Activated naive CD8-positive, alpha-beta T cell treated with anti-CD3 and anti-CD28 coated beads, Interleukin-2, amount 10 ng/mL, durations not matched to agents 7 days and 5 days (primary cell): ENCODE measurements at places on chromosomes 11 and 22. TPM values are rescaled to one million over a fixed set of nuclear protein-coding genes. Genes with fewer than 3 reads are reported as not detected.

Gene MS4A15
- total RNA-seq, result not detected

Gene C11orf65
- total RNA-seq, result 0.57 TPM

Gene CNGA4
- 0.22 TPM for total RNA-seq

Gene PIWIL4
- total RNA-seq, result 1.5 TPM

Gene ZNF280B
- total RNA-seq, result 2.4 TPM

- no peak overlapping the region for H3K27ac ChIP-seq
- no peaks in the 10 kb centered on the region for H3K4me1 ChIP-seq
- H3K36me3 ChIP-seq, result no peaks in the 10 kb centered on the region
- peaks cover 22% of the 10 kb centered on the region for H3K27me3 ChIP-seq
Measured at GRCh38 chr11:123318623-123319022, 111.4 kb upstream of the GRAMD1B start.

- peak overlapping the region; percentile 88 for H3K4me3 ChIP-seq
- H3K27me3 ChIP-seq, result peaks cover 12% of the 10 kb centered on the region
- H3K36me3 ChIP-seq, result peaks cover 2% of the 10 kb centered on the region
- peak; percentile 51 for DNase-seq
Measured at GRCh38 chr11:2446590-2447252, 1.9 kb downstream of the KCNQ1 start.

DNA sequence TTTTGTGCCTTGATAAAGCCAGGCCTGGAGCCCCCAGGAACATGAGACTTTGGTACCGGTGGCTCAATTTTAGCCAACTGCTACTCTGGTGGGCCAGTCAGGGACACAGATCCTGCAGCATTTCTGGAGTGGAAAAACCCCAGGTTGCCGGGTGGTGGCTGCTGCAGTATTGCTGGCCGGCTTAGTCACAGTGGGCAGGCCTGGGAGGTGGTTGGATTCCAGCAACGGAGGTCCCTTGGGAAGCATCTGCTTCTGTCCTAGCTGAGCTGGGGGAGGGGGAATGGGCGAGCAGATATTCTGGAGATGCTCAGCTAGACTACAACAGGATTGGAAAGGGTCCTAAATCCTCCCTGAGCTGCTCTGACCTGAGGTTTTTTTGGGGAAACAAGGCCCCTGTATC is 31.6 kb upstream of the ACCSL start:
- H3K27ac ChIP-seq, result no peak overlapping the region
- H3K4me3 ChIP-seq, result no peak overlapping the region
- H3K4me1 ChIP-seq, result no peaks in the 10 kb centered on the region
- no peaks in the 10 kb centered on the region for H3K36me3 ChIP-seq
- DNase-seq, result no peak

DNA sequence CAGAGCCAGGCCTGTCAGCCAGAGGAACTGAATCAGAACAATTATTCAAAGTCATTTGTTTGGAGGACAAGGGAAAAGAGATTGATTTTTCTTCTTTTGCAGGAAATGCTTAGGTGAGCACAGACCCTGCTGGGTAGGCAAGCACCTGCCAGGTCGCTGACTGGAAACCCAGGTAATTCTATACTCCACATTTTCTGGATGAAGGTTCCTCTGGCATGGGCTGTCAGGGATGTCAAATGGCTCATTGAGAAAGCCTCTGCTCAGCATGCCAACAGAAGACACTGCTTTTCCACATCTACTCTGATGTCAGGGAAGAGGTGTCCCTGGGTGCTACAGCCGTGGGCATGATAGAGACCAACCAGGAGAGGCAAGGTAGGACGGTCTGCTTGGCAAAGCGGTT is 166.7 kb upstream of the SYN3 start:
- peaks cover 1% of the 10 kb centered on the region for H3K36me3 ChIP-seq
- no peaks in the 10 kb centered on the region for H3K27me3 ChIP-seq
- H3K4me3 ChIP-seq, result no peak overlapping the region

GRCh38 chr11:63906087-63906486 is 10.9 kb downstream of the RCOR2 start:
- DNase-seq, result no peak
- peaks cover 6% of the 10 kb centered on the region for H3K4me1 ChIP-seq
- H3K36me3 ChIP-seq, result peaks cover 15% of the 10 kb centered on the region
- no peaks in the 10 kb centered on the region for H3K27me3 ChIP-seq

GRCh38 chr11:117945047-117945810 is 16.0 kb upstream of the TMPRSS13 start:
- H3K36me3 ChIP-seq, result peaks cover 9% of the 10 kb centered on the region
- no peak overlapping the region for H3K4me3 ChIP-seq
- no peak for DNase-seq
- H3K27me3 ChIP-seq, result no peaks in the 10 kb centered on the region
- no peak overlapping the region for H3K27ac ChIP-seq

DNA sequence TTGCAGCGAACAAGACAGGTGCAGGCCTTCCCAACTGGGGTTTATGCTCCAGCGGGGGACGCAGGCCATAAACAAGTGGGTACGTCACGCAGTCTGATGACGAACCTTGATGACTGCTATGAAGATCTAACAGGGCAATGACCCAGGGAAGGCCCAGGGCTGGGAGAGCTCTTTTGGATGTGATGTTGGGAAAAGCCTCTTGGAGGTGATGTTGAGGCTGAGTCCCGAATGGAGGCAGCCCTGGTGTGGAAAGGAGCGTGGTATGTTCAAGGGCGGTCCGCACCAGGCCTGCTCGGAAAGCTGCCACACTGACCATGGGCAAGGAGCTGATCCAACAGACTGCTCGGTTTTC is 5.8 kb downstream of the FADS2 start:
- peak overlapping the region; percentile 96 for H3K27ac ChIP-seq
- H3K36me3 ChIP-seq, result peaks cover 50% of the 10 kb centered on the region
- H3K4me3 ChIP-seq, result peak overlapping the region; percentile 83
- H3K4me1 ChIP-seq, result peaks cover 54% of the 10 kb centered on the region
- no peaks in the 10 kb centered on the region for H3K27me3 ChIP-seq
